ENCODE measurements at places on chromosomes 2 and 18. TPM values are rescaled to one million over a fixed set of nuclear protein-coding genes. Genes with fewer than 3 reads are reported as not detected.

The CCDC178 gene
- total RNA-seq, result 0.42 TPM

The ARHGAP15 gene
- 14.8 TPM for total RNA-seq

The SPHKAP gene
- not detected for total RNA-seq

The IL1R2 gene
- total RNA-seq, result 3.3 TPM

The CNGA3 gene
- not detected for total RNA-seq

The CYBRD1 gene
- 396 TPM for total RNA-seq

The MLPH gene
- total RNA-seq, result 3.4 TPM

The ASPRV1 gene
- 3.4 TPM for total RNA-seq

DNA sequence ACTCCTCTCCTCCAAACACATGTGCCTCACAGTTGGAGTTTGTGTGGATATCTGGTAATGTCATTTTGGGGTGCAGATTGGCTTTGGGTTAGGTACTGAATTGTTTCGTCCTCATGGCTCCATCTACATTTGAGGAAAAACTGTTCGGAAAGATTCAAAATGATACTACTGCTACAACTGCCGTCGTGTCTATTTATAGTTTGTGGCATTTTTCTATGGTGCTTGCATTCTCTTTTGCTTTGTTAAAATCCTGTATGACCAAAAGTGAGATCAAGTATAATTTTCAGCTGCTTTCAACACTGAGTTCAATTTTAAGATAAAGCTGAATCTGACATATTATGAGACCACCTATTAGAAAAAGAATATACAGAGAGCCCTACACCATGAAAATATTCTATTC lies 176.3 kb upstream of the DSEL start:
- H3K27ac ChIP-seq, result no peak overlapping the region
- no peaks in the 10 kb centered on the region for H3K27me3 ChIP-seq
- no peaks in the 10 kb centered on the region for H3K36me3 ChIP-seq
- DNase-seq, result no peak
- peak overlapping the region; percentile 34 for H3K4me3 ChIP-seq

DNA sequence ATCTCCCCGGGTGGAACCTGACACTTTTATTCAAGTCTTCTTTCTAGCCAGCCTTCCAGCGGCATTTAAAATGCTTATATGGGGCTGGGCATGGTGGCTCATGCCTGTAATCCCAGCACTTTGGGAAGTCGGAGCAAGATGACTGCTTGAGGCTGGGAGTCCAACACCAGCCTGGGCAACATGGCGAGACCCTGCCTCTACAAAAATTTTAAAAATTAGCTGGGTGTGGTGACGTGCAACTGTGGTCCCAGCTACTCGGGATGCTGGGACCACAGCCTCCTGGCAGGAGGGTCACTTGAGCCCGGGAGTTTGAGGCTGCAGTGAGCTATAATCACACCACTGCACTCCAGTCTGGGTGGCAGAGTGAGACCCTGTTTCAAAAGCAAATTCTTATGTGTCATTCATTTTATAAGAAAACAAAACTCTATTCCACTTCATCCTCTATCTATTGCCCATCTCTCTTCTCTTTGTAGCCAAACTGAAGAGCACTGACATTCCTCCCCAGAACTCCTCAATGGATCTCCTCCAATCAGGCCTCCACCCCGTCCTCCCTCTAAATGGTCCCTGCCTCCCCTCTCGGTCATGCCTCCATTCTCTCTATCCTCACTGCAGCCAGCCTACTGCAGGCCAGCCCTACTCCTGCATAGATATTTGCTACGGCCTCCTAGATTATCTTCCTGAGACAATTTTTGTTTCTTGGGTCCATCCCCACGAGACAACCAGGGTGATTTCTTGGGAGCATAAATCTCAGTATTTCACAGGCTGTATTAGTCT lies 18.0 kb upstream of the RHOB start:
- DNase-seq, result peak; percentile 12
- no peaks in the 10 kb centered on the region for H3K4me1 ChIP-seq
- H3K27ac ChIP-seq, result no peak overlapping the region

GRCh38 chr18:53458268-53458667 lies 766.2 kb downstream of the MBD2 start:
- no peaks in the 10 kb centered on the region for H3K27me3 ChIP-seq
- H3K4me1 ChIP-seq, result peaks cover 2% of the 10 kb centered on the region
- no peaks in the 10 kb centered on the region for H3K36me3 ChIP-seq
- DNase-seq, result no peak
- no peak overlapping the region for H3K4me3 ChIP-seq

DNA sequence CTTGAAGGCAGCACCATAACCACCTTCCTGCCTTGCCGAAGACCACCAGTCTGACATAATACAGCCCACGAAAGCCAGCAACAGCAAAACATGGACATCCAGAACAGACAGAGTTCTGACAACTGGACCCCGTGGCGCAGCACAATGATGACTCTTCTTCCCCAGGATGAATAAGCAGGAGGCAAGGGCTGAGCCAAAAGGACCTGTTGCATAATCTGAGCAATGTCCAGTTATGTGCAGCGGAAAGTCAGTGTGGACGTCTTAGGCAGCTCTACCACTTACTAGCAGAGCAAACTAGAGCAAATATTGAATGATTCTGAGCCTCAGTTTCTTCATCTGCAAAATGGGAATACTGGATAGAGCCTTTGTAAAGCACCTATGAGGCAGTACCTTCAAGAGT lies 225.1 kb downstream of the ZBTB7C start:
- no peaks in the 10 kb centered on the region for H3K4me1 ChIP-seq
- H3K4me3 ChIP-seq, result no peak overlapping the region
- H3K27me3 ChIP-seq, result no peaks in the 10 kb centered on the region
- no peak for DNase-seq

DNA sequence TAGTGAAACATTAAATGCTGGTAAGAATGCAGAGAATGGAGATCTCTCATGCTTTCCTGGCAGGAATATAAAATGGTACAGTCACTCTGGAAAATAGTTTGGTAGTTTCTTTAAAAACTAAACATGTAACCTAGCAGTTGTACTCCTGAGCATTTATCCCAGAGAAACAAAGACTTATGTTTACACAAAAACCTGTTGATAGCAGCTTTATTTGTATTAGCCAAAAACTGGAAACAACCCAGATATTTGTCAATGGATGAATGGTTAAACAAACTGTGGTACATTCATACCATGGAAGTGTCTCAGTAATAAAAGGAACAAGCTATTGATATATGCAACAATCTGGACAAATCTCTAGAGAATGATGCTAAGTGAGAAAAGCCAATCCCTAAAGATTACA lies 81.7 kb upstream of the CTAGE1 start:
- no peaks in the 10 kb centered on the region for H3K27me3 ChIP-seq
- DNase-seq, result no peak
- no peaks in the 10 kb centered on the region for H3K36me3 ChIP-seq
- H3K4me1 ChIP-seq, result no peaks in the 10 kb centered on the region
- no peak overlapping the region for H3K4me3 ChIP-seq
- H3K27ac ChIP-seq, result no peak overlapping the region

DNA sequence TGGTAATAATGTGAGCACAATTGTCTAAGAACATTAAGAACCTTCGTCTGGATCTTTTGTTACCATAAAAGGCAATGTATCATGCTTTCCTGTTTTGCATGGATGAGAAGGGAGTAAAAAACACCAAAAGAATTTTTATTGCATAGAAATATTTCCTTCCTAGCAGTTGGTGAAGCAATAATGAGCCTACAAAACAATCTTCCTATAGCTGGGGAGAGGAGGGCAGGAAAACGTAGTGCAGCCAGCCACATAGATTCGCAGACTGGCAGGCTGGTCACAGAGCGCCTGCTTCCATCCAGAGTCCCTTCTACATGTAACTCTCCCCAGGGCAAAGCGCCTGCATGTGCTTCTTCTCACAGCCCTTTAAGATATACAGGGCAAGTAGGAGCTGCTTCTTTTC lies 190.4 kb downstream of the BABAM2 start:
- H3K36me3 ChIP-seq, result no peaks in the 10 kb centered on the region
- no peaks in the 10 kb centered on the region for H3K4me1 ChIP-seq
- DNase-seq, result peak; percentile 34
- peak overlapping the region; percentile 67 for H3K27ac ChIP-seq
- no peak overlapping the region for H3K4me3 ChIP-seq
- H3K27me3 ChIP-seq, result no peaks in the 10 kb centered on the region

GRCh38 chr2:151664520-151664919 lies 69.8 kb downstream of the NEB start:
- DNase-seq, result no peak
- H3K27me3 ChIP-seq, result no peaks in the 10 kb centered on the region
- H3K27ac ChIP-seq, result no peak overlapping the region
- H3K4me1 ChIP-seq, result no peaks in the 10 kb centered on the region
- H3K4me3 ChIP-seq, result no peak overlapping the region

- H3K4me1 ChIP-seq, result peaks cover 14% of the 10 kb centered on the region
- peak; percentile 74 for DNase-seq
- H3K36me3 ChIP-seq, result no peaks in the 10 kb centered on the region
- H3K27ac ChIP-seq, result no peak overlapping the region
These were observed 59.8 kb downstream of the MEIS1 start for GRCh38 chr2:66494708-66495107.

GRCh38 chr2:185978634-185979407 lies 240.2 kb downstream of the FSIP2 start:
- no peak for DNase-seq
- H3K4me3 ChIP-seq, result no peak overlapping the region
- no peak overlapping the region for H3K27ac ChIP-seq
- H3K36me3 ChIP-seq, result no peaks in the 10 kb centered on the region
- no peaks in the 10 kb centered on the region for H3K27me3 ChIP-seq
- H3K4me1 ChIP-seq, result no peaks in the 10 kb centered on the region

GRCh38 chr2:54676656-54677055 lies 46.8 kb upstream of the EML6 start:
- H3K36me3 ChIP-seq, result no peaks in the 10 kb centered on the region
- H3K27me3 ChIP-seq, result no peaks in the 10 kb centered on the region
- no peak overlapping the region for H3K27ac ChIP-seq
- no peak overlapping the region for H3K4me3 ChIP-seq
- no peak for DNase-seq

Measured in aorta (tissue), 5 donors.